Hippocampal formation (tissue), 2 donors: ENCODE measurements at places on chromosomes 4 and X.

DNA sequence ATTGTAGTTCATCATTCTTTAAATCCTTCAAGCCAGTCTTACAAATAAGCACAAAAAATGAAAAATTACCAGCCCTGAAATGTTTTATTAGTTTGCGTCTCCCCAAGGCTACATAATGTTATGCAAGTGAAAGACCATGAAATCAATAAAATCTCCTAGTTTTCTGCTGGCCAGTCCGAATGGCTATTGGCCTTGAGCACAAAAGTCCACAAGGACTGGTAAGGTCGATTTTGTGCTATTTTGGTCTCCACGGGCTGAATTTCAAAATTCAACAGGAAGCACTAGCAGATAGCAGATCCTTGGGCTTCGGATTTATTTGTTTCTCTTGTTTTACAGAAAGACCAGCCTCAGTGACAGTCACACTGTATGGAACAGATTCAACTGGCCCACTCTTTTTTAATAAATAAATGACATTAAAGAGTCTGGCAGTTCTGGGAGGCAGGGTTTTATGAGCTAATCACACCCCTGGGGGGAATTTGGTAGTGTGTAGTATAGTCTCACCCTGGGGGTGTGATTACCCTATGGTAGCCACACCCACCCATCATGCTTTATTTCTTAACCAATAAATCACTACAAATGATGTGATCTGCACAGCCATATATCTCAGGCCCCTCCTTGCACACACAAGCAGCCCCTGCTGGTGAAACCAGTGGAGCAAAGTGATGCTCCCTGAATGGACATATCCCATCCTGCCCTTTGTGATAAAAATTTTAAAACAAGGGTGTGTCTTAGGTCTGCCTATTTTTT is 51.1 kb upstream of the TMEM33 start:
- DNase-seq = no peak

- no peak for DNase-seq
Measured at GRCh38 chr4:22869235-22869634, 176.5 kb downstream of the GBA3 start.

GRCh38 chr4:78975865-78976264 is 36.6 kb upstream of the PAQR3 start:
- no peak for DNase-seq

- no peak for DNase-seq
Measured at GRCh38 chr4:13523591-13524503, 20.5 kb downstream of the NKX3-2 start.

GRCh38 chrX:136665258-136665900 is 17.4 kb downstream of the CD40LG start:
- DNase-seq = no peak

- no peak for DNase-seq
Measured at GRCh38 chr4:80486603-80487002, 151.1 kb downstream of the CFAP299 start.

DNA sequence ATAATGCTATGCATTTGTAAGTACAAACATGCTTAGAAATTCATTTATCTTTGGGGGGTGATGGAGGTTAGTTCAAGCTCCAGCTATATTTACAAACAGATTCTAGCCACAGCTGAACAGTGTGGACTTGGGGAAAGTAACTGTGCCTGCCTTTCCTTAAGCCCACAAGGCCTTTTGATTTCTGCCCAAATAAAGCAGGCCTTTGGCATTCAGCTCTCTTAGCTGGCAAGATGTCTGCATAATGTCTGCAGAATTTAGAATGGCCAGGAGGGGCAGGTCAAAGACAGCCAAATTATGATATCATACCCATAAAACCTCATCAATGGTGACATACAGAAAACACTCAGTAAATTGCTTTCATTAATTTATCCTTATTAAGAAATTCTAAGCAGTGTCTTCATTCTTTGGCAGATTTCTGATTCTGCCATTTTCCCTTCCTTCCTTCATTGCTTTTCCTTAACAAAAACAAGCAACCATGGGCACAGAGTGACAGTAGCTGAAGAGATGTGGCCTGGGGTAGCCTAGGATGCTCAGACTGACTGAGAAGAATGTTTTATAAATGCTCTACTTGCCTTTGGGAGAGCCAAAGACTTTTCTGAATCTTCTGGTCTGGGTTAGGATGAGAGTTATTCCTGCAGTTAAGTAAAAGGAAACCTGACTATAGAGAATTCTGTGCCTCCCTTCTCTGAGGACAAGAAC is 538.7 kb upstream of the NR3C2 start:
- DNase-seq = peak; percentile 35

- no peak for DNase-seq
Measured at GRCh38 chr4:41579526-41579925, 41.6 kb downstream of the LIMCH1 start.

- no peak for DNase-seq
Measured at GRCh38 chr4:6362243-6362885, 92.7 kb downstream of the WFS1 start.

DNA sequence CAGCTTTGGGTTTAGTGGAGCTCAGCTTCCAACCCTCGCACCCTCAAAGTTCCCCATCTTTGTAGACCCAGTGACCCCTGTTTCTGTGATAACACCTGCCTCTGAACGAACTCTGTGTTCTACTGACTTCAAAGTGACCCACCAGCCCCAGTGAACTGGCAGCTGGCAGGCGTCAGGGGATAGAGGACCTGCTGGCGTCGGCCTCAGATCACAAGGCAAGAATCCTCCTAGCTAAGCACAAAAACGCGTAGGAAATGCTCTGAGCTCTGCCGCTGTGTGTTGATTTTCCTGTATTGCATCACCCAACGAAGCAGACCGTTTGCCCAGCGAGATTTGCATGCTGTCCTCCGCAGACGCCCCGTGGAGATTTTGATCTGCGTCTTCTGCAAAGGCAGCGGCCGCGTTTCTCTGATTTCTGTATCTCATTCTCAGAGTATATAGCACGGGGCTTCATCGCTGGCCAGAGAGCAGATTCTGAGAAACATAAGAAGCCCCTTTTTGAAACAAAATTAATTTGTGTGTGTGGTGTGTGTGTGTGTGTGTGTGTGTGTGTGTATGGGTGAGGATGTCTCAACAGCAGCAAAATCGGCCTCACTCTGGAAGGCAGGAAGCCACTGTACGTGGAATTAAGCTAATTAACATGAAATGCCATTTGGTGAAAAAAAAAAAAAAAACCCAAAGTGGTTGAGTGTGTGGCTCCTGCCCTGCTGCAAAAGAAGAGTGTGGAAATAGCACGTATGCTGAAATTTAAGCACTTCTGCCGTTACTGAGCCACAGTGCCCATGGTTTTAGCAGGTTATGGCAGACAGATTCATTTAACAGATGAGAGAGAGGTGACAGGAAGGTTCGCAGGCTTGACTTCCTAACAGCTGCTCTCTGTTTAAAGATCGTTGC is 29.2 kb upstream of the ASMTL start:
- DNase-seq = no peak
